SJCRH30 (cell line): ENCODE measurements at places on chromosomes 6 and 20.

DNA sequence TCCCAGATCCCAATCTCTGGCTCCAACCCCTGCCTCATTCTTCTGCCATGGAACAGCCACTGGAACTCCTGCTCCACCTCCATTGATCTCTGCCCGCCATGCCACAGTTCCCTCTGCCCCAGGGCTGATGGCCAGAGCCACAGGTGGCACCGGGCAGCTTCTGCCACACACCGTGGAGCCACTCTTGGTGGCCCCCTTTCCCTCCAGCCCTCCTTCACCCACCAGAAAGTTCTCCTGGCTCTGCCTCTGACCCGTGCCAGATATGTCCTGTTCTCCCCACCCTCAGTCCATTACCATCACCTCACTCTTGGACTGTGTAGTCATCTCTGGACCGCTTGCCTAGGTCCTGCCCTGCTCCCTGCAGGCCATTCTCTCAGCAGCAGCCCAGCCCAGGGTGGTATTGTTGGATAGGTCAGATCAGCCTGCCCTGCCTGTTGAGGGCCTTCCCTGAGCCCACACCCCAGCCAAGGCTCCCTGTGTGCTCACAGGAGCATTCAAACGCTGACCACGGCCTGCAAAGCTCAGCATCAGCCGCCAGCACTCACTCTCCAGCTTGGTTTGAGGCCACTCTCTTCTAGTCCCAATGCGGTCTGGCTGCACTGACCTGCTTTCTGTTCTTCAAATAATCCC is 16.8 kb upstream of the SYNDIG1 start:
- no peak for DNase-seq

DNA sequence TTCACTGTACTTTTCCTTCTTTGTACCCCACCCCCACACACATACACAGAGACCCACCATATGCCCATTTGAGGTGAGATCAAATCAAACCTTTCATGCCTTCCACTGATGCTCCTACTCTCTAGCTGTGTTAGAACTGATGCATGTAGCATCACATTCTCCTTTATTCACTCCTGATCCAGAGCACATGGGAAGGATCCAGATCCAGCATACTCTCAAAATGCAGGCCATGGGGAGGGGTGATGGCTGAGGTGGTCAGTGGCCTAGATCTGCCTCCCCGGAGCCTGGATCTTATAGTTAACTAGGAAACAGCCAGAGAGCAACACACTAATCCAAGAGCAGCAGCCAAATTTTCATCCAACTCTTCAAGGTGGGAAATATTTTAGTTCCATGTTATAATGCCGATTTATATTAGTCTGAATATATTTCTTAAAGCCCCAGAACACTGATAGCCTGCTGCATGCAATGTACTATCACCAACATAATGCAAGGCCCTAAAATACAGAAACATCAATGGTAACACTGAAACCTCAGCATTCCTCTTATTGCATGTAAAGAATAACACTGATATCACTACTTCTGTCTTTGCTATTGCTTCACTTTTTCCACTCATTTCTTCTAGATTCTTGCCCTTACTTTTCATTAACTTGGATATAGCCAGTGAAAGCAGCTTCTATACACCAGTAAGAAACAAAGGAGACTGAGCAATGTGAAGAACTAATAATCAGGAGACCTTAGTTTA is 126.8 kb upstream of the BEND6 start:
- DNase-seq, result no peak

- no peak for DNase-seq
These were observed 97.0 kb upstream of the MAN1A1 start for GRCh38 chr6:119446609-119447008.

- DNase-seq, result no peak
These were observed 2.9 kb upstream of the TRIM39 start for GRCh38 chr6:30323806-30324205.

GRCh38 chr6:52497652-52498408 is 77.7 kb downstream of the EFHC1 start:
- DNase-seq, result no peak

- DNase-seq, result no peak
These were observed 185.5 kb downstream of the SCP2D1 start for GRCh38 chr20:18999086-18999485.

- DNase-seq, result peak; percentile 68
These were observed 2.0 kb upstream of the MICA start for GRCh38 chr6:31401403-31401802.

DNA sequence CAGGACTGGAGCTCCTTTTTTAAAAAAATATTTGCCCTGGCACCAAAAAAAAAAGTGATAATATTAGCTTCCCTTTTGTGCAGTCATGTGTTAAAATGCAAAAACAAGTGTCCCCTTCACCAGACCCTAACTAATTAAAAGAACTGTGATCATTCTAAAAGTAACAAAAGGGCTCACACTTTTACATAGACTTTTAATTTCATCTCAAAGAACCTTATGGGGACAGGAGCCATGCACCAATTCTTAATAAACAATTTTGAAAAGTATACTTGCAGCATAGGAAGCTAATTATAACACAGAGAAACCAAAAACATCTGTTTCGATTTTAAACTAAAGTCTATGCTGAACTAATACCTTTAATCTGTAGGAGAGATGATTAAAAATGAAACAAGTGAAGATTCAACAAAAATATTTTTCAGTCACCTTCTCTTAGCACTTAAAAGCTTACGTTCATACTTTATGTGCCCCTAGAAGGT is 17.3 kb downstream of the STX7 start:
- DNase-seq, result no peak

DNA sequence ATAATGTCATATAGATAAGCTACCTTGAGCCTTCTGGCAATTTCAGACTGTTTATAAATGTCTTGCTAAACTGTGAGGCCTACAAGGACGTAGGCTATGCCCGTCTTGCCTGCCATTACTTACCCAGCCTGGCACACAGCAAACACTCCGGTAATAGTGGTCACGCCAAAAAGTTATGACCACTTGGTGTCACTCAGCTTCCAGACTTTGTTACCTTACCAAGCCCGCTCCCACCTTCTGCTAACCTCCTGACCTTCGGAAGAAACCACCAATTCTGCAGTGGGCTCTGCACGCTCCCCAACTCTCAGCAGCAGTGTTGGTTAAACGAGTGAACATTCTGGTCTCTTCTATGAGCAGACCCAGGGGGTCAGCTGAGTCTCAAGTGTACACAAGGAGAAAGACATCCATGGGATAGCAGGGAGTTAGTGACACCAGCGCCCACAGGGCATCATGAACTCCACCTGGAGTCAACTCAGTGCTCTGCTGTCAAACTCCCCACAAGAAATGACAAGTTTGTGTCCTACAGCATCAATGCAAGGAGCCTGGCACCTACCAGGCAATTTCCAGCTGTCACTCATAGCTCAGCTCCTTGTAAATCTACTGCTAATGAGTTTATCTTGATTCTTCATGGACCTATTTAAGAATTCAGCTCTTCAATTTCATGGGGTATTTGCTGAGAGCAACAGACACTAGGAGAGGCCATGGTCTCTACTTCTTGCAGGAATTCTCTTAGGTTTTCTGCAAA is 119.9 kb downstream of the TTLL2 start:
- no peak for DNase-seq

GRCh38 chr20:47392015-47392720 is 35.7 kb upstream of the ZMYND8 start:
- peak; percentile 84 for DNase-seq

GRCh38 chr6:139568151-139568955 is 193.9 kb upstream of the CITED2 start:
- DNase-seq, result no peak

GRCh38 chr6:1627827-1628560 is 18.3 kb downstream of the FOXC1 start:
- DNase-seq, result no peak

GRCh38 chr6:155216312-155217046 is 47.3 kb upstream of the CLDN20 start:
- no peak for DNase-seq

- DNase-seq, result no peak
These were observed 26.8 kb upstream of the FAM184A start for GRCh38 chr6:119105282-119105681.

GRCh38 chr6:128655978-128656498 is 135.6 kb upstream of the PTPRK start:
- DNase-seq, result peak; percentile 11

GRCh38 chr6:11865680-11866300 is 87.2 kb upstream of the ADTRP start:
- no peak for DNase-seq

GRCh38 chr6:125858427-125859320 is 67.9 kb downstream of the NCOA7 start:
- no peak for DNase-seq

GRCh38 chr20:62492711-62493110 is 16.9 kb upstream of the GATA5 start:
- no peak for DNase-seq

GRCh38 chr20:34240693-34241615 is at the start of gene ASIP:
TSS of gene ASIP (plus strand) at chr20:34241423. CDS start at chr20:34260375, 18,952 bp downstream.
- DNase-seq, result no peak

- DNase-seq, result no peak
These were observed 435 bp upstream of the ZNF322 start for GRCh38 chr6:26660000-26660361.

GRCh38 chr6:47922391-47922790 is 140.6 kb downstream of the OPN5 start:
- DNase-seq, result peak; percentile 22

GRCh38 chr6:21902628-21903169 is 309.1 kb downstream of the SOX4 start:
- no peak for DNase-seq

GRCh38 chr6:54640911-54641310 is 205.7 kb upstream of the FAM83B start:
- no peak for DNase-seq

DNA sequence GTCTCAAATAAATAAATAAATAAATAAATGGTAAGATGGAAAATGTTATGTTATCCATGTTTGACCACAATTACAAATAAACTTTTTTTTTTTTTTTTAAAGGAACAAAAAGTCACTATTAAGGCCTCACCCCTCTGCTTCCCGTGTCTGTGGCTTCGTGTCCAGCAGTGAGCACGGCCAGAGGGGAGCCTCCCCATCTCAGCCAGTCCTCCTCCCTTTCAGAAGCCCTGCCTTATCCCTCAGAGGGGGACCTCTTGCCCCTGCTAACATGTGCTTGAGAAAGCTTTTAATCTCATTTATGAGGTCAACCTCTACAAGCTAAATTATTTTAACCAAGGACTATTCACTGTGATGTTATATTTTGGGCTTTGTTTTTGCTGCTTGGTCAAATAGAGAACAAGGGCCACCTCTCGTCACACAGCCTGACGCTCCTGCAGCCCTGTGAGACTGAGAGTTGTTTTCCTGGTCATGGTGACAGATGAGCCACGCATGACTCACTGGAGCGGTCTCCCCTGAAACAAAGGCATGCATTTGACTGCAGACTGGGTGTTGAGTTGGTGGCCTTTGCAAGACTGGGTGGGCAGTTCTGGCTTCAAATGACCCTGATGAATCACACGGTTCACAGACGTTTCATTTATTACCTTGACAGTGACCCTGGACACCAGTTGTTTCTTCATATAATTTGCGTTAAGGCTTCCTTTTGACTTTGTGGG is 131.8 kb downstream of the TIAM2 start:
- DNase-seq, result peak; percentile 92

DNA sequence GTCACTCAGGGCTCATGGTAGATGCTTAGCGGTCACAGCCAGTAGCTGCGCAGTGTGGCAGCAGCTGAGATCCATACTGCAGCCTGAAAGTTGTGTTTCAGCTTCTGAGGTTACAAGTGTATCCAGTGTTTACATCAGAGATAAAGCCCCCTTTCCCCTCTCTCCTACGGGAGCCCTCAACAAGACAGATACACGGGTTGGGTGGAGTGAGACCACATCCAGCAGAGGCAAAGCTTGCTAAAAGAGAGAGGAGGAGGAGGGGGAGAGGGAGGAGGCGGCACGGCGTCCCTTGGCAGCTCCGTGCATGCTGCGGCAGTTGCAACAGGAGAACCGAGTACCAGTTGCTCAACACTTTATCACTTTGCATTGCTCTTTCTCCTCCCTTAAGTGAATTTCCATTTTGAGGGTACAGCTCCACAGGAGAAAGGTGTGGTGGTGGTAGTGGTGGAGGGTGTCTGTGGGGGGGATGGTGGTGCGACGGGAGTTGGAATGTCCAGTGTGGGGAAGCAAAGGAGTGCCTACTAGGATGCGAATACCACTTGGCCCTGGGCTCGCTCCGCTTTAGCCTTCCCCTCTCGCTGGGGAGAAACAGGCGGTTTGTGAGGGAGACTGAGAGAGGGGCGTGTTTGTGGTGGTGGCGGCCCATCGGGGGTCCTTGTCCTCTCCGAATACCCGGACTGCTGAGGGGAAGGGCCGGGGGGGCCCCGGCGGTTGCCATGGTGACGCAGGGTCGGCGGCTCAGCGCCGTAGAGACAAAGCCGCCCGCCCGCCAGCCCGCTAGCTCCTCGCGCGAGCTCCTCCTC is 405 bp upstream of the RNF182 start:
- DNase-seq, result peak; percentile 34

- DNase-seq, result no peak
These were observed 21.7 kb upstream of the EPB41L1 start for GRCh38 chr20:36132802-36133211.

DNA sequence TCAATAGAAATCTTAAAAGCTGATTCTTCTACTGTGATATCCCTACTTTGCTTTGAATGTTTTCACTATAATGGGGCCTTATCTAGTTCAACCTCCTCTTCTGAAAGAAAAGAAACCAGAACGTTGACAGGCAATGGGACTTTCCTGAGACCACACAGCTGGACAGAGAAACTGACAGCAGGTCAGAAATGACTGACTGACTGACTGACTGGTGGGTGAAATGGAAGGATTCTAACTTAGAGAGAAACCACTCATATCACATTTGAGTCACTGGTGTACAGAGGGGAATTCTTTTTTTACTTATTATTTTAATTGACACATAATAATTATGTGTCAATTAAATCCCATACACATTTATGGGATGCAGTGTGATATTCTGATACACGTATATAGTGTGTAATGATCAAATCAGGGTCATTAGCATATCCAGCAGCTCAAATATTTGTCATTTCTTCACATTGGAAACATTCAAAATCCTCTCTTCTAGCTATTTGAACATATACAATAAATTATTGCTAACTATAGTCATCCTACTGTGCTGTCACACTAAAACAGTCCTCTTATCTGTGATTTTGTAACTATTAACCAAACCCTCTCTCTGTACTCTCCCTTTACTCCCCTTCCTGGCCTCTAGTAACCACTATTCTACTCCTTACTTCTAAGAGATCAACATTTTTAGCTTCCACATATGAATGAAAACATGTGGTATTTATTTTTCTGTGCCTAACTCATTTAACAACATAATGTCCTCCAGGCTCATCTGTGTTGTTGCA is 64.8 kb upstream of the NRSN1 start:
- DNase-seq, result no peak

- no peak for DNase-seq
These were observed 158.8 kb downstream of the NKAIN2 start for GRCh38 chr6:123962508-123962907.

DNA sequence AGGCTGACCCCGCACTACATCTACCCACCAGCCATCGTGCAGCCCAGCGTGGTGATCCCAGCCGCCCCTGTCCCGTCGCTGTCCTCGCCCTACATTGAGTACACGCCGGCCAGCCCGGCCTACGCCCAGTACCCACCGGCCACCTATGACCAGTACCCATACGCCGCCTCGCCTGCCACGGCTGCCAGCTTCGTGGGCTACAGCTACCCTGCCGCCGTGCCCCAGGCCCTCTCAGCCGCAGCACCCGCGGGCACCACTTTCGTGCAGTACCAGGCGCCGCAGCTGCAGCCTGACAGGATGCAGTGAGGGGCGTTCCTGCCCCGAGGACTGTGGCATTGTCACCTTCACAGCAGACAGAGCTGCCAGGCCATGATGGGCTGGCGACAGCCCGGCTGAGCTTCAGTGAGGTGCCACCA is 16.4 kb downstream of the RBM38 start:
- no peak for DNase-seq

- peak; percentile 22 for DNase-seq
These were observed 27.8 kb upstream of the HECA start for GRCh38 chr6:139107051-139107450.
